ENCODE measurements at places on chromosomes 3 and 15. TPM values are rescaled to one million over a fixed set of nuclear protein-coding genes. Genes with fewer than 3 reads are reported as not detected.
A peak's percentile ranks its signal among the peaks of the same experiment; 100 is the strongest.

Gene AHSG
- total RNA-seq = not detected

Gene FAM107A
- not detected for total RNA-seq

- H3K36me3 ChIP-seq = peaks cover 14% of the 10 kb centered on the region
- peak; percentile 27 for DNase-seq
- no peak overlapping the region for H3K4me3 ChIP-seq
- H3K27ac ChIP-seq = no peak overlapping the region
- no peaks in the 10 kb centered on the region for H3K4me1 ChIP-seq
Measured at GRCh38 chr3:128226795-128227395, 73.6 kb downstream of the EEFSEC start.

DNA sequence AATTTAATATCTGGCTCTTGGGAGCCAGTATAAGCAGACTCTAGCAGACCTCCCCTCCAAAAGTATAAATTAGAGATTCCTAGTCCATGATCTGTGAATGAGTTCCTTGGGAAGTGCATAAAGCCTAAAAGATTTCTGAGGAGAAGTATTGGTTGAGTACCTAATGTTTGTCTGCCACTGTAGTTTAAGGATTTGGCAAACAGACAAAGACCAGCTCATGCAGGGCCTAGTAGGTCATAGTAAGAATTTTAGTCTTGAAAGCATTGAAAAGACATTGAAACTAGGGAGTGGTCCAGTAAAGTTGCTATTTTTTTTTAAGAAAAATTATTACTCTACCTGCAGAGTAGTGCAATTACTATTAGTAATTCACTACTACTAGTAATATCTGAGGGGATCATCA is 67.5 kb downstream of the SPRED1 start:
- DNase-seq = no peak
- H3K27me3 ChIP-seq = peaks cover 18% of the 10 kb centered on the region
- H3K4me3 ChIP-seq = no peak overlapping the region
- H3K4me1 ChIP-seq = no peaks in the 10 kb centered on the region

DNA sequence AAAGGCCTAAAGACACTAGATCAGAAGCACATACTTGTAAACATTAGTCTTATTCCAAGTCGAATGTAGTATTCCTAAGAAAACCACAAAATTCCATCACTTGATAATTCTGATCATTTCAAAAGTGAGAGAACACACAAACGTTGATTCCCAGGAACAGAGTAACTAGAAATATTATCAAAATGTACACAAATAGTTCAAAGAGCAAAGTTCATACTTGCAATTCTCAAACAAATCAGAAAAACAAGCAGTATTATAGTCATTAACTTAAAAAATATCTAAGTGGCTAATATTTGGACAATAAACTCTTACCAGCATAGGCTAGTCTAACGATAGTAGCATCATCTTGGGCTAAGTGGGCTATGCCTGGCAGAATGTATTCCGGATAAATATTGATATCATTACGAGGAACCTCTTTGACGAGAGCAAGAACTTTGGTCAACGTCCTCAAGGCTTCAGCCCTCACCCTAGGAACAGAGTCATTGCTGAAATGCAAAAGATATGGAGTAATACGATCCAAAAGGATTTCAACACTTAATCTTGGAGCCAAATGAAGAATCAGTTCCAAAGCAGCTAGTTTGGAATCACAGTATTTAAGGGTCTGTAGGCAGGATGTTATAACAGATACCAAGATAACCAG is 13.3 kb downstream of the PIK3R4 start:
- no peaks in the 10 kb centered on the region for H3K27me3 ChIP-seq
- H3K36me3 ChIP-seq = peaks cover 30% of the 10 kb centered on the region
- H3K27ac ChIP-seq = no peak overlapping the region
- peaks cover 13% of the 10 kb centered on the region for H3K4me1 ChIP-seq
- no peak for DNase-seq
- no peak overlapping the region for H3K4me3 ChIP-seq
